ENCODE measurements at places on chromosomes 7 and 10.
A peak's percentile ranks its signal among the peaks of the same experiment; 100 is the strongest.

DNA sequence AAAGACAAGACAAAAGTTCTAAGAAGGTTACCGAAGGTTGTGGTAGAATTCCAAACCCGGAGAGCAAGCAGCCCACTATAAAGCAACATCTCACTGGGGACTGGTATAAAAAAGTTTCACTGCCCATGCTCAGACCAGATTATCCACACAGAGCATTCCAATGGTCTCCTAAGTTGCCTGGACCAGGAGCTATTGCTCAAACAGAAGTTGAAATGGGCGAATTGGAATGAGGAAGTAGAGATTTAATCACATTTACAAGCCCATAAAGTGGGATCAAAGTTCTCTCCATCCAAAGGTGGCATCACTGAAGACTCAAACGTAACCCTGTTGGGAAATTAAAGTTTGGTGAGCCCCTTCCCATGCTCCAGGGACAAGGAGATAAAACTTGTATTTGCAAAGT lies 19.8 kb downstream of the OR2F1 start:
- ATAC-seq, result no peak

GRCh38 chr10:11901454-11901832 lies 78.3 kb downstream of the PROSER2 start:
- no peak for ATAC-seq

DNA sequence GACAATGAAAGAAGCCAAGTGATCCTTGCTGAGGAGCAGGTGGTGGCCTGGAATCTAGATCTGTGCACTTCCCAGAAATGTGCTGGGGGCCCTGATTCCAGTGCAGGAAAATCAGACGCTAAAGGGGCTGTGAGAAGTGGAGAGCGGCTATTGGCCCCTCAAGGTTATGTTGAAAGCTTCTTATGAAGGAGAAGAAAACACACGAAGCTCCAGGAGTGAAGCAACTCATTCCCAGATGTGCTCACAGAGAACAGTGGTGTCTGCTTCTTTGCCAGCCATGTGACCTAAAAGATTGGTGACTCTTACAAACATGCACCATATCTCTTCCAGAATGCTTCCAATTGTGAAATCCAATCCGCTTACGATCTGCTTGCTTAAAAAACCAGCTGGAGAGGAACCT lies 679.3 kb upstream of the IGFBP3 start:
- ATAC-seq, result peak; percentile 70

GRCh38 chr7:128221929-128222403 lies 19.1 kb upstream of the LEP start:
- no peak for ATAC-seq

DNA sequence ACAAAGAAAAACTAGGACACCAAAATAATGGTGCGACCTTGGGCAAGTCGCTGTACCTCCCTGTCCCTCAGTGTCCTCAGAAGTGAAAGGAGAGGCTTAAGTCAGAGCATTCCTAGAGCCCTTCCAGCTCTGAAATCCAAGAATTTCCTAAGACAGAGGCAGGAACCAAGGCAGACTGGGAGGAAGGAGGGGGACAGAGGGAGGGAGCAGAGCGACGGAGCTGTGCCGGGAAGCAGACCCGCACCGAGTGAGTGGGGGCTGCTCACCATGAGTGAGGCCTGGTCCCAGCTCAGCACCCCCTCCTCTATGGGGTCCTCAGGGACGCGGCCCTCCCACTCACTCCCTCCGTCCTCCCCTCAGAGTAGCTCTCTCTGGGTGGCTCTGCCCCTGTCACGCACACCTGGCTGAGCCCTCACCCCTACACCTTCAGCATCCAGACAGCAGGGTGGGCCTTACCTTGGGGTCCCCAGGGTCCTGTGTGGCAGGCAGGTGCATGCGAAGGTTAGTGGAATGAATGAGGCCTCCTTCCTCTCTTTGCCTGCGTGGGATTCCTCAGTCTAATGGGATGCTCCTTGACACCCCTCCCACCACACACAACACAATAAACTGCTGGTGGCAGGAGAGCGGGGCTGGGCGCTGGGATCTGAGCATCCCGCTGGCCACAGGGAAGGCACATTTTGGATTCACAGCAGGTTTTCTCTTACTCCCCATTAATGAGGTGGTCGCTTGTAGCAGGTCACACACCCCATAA lies 4.6 kb upstream of the SMARCD3 start:
- peak; percentile 17 for ATAC-seq

GRCh38 chr7:87129332-87129731 lies 22.9 kb upstream of the DMTF1 start:
- ATAC-seq, result no peak

- ATAC-seq, result no peak
Observed at GRCh38 chr10:89888321-89889070, 187.1 kb downstream of the KIF20B start.

DNA sequence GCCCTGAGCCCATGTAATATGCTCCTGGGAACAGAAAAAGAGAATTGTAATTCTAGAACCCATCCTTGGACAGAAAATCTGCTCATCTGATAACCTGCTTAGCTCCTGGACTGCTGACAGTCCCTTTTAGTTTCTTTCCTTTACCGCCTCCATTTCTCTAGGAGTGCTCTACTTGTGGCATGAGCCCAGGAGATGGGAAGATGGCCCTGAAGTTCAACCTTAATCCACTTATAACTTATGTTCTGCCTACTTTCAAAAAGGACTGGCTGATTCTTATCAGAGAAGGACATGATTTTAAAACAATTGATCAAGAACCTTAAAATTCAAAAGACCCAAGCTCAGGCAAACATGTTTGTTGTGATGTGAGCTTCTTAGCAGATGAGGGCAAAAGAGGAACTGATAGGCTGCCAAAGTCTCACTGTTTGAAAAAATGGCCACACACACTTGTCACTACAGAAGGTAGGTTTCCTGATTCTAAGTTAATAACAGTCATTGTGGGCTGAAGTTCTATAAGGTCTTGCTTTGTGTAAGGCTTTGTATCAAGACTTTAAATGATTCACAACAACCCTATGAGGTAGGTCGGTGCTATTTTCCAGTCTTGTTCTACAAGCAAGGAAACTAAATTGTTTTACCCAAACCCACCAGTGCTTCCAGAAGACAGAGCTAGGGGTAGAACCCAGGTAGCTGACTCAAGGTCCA lies 94.3 kb upstream of the AFAP1L2 start:
- no peak for ATAC-seq

DNA sequence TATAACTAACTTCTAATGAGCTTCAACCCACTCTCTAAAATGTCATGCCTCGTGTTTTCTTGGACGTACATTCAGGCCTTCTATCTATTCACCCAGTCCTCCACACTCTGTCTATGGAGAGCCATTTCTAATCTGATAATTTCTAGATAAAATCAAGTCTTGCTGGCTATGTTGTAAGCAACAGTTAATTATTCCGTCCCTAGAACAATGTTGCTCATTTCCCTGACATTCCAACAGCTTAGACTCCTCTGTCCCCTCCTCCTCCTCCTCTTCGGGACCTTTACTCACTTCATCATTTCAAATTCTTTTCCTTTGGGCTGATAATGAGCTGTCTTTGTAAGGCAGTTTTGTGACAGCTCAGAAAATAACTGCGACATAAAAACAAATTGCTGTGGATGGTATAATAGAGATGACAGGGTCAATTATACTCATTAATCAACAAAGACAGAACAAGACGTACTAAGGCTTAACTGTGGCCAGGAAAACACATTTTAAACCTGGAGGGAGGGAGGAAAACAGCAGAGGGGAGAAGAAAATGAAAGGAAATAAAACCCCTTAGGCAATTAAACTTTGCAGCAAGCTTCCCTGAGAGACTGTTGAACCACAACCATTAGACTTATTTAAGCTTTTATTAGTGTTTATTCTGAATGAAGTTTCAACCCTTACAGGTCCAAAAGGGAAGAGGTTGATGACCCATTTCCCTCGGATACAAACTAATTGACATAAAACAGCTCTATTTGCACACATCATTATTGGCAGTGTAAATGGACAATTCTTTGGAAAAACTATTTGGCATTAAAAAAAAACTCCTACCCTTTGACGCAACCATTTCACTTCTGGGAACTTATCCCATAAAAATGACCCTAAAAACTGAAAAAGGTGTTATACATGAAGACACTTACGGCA lies 179.1 kb downstream of the SFMBT2 start:
- peak; percentile 57 for ATAC-seq

- ATAC-seq, result no peak
Observed at GRCh38 chr7:15288741-15289140, 273.1 kb downstream of the AGMO start.

- no peak for ATAC-seq
Observed at GRCh38 chr7:50406935-50407334, 43.2 kb downstream of the FIGNL1 start.

DNA sequence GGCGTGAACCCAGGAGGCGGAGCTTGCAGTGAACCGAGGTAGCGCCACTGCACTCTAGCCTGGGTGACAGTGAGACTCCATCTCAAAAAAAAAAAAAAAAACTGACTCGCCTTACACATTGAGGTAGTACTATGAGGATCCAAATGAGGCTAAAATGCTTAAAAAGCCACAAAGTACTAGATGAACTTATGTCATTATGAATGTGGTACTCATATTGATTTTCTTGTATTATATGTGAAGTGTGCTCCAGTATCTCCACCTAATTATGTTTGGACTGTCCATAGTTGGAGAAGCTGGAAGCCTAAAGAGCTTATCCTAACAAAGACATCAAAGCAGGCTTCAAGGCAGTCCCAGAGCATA lies 9.1 kb downstream of the CCNY start:
- no peak for ATAC-seq

DNA sequence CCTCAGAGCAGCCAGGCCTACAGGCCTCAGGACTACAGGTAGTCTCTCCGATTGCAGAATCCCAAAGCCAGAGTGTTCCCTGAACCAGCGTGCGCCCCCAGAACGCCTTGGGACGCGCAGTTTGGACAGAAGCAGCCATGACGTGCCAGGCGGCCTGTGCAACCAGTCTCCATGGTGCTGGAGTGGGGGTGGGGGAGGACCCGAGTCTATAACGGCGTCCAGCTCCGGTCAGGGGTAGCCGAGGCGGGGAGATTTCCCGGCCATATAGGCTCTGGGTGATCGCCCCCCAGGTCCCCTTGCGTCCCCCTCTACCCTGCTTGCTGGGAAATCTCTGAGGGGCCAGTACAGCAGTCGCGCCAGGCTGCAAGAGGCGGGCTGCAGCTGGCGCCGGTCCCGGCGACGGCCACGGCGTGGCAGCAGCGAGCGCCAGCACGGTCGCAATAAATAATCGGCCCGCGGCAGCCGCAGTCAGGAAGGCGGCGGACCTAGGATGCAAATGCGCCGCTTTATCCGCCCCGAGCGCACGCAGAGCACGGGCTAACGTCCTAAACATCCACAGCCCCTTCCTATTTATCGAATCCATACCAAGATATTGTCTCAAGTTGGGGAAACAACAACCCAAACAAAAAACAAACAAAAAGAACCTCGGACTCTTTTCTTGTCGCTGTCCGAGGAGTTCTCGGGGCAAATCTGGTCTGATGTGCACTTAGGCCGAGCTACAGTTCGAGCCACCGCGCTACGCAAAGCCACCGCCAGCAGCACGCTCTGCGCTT lies 1.6 kb downstream of the HOXA3 start:
- peak; percentile 70 for ATAC-seq

DNA sequence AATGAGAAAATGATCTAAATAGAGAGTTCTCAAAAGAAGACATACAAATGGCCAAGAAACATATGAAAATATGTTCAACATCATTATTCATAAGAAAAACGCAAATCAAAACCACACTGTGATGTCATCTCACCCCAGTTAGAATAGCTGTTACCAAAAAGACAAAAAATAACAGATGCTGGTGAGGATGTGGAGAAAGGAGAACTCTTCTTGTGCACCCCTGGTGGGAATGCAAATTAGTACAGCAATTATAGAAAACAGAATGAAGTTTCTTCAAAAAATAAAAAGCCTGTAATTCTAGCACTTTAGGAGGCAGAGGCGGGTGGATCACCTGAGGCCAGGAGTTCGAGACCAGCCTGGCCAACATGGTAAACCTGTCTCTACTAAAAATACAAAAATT lies 199.3 kb downstream of the PARD3 start:
- no peak for ATAC-seq

GRCh38 chr10:124493214-124493882 lies 31.7 kb downstream of the LHPP start:
- ATAC-seq, result no peak

DNA sequence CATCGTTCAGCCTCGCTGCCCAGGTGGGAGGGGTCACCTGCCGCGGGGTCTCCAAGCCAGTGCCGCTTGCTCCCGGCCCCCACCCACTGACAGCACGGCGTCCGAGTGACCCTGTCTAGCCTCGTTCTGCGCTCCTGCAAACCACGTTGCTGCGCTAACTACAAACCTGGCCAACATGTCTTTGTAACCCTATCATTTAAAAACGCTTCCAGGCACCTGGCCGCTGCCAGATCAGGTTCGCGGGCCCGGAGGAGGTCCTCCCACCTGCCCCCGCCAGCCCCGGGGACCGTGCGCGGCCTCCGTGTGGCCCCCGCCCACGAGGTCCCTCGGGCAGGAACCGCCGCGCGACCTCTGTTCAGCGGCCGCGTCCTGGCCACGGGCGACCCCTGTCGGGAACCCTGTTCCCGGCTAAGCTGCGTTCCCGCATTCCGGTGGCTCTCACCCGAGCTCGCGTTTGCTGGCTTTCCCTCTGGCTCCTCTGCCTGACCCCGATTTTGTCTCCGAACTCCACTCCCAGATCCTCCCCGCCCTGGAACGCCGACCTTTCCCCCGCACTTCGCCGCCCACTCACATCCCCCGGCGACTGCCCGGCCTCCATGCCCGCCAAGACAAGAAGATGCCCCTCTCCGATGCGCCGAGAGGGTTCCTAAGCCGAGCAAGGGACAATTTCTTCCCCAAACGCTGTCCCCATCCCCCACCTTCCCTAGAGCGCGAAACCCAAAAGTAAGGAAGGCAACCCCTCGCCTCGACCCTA lies 2.4 kb downstream of the SFMBT2 start:
- ATAC-seq, result peak; percentile 63

DNA sequence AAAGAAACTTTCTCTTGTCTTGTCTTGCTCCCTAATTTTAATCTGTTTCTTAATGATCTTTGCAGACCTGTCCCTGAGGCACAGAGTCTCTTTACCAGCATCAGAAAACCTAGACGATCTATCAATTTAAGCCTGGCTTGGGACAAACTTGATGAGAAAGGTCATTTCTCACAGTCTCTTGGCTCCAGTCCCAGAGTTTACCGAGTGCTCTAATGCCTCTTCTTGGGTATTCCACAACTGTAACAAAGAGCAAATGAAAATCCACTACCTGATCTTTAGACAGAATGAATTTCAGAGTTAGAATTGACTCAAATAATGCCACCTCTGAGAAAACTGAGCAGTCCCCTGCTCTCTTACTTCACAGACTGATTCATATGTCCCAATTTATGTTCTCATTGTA lies 106.4 kb upstream of the DNAJB12 start:
- ATAC-seq, result no peak

GRCh38 chr10:79069325-79070080 lies 737 bp downstream of the ZMIZ1 start:
- no peak for ATAC-seq

Measured in gastroesophageal sphincter (tissue), 4 donors.